DMS53 (cell line): ENCODE measurements at places on chromosomes 12 and 14.

DNA sequence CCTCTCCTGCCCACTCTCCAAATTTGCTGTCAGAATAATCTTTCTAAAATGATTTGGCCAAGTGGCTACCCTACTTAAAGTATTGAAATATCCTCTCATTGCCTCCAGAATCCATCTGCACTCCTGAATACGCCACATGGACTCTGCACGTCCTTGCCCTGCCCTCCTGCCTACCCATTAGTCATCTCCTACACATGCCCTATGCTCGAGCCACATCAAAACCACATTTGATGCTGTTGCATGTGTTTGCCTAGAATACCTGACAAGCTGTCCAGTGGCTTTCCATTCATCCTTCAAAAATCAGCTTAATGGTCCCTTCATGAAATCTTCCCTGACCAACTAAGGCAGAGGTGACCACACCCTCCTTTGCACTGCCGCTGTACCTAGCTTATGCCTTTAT is 17.0 kb downstream of the VCPKMT start:
- DNase-seq = no peak

- peak; percentile 67 for DNase-seq
Observed at GRCh38 chr14:47040550-47040949, 389.0 kb upstream of the RPL10L start.

- DNase-seq = no peak
Observed at GRCh38 chr14:47103771-47104170, 452.2 kb upstream of the RPL10L start.

DNA sequence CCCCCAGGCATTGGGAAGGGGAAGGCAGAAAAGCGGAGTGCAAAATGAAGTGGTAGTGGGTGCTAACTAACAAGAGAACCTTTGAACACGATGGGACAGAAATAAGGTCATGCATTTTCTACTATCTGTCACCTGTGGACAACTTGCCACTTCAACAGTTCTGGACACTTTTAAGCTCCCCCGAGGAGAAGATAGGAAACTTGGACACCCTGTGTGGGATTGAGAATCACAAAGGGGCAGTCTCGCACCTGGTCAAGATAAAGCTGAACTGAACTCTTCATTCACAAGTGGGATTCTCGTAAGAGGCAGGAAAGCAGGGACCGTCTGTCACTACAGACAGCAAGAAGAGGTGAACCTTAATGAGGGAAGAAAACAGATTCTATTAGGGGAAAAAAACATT is 51.6 kb downstream of the EIF2S3B start:
- DNase-seq = no peak

DNA sequence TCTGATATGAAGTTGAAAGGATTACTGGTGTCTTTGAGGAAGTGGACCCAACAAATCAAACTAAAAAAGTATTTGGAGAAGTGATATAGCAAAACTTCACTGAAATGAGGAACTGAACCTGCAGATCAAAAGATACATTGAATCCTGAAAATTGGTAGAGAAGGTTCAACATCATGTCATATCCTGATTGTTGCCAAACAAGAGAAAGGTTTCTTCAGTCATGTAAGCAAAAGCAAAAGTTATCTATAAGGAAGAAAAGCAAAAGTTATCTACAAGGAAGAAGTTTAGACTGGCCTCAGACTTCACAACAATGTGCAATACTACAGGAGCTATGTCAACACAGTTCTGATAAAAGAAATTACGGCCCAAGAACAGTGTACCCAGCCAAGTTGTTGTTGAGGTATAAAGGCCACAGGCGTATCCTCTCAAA is 142.7 kb downstream of the RAD51B start:
- DNase-seq = no peak

- no peak for DNase-seq
Observed at GRCh38 chr14:52059649-52060048, 9.2 kb downstream of the NID2 start.

DNA sequence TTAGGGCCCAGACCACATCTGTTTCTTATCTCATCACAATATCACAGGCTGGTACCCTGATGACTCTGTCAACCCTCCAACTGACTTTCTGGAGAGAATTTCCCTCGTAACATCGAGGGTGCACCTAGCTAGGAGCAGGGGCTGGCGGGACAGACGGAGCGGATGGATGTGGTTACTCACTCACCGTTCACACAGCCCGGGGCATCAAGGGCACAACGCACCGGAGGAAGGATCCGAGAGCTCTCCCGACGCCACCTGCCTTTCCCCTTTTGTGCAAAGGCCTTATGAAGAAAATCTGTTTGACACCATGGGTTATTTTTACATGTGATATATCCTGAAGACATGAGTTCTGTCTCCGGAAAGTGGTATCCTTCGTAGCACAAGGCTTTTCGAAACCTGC is 31.4 kb downstream of the SLC15A4 start:
- no peak for DNase-seq

GRCh38 chr12:132153501-132154340 is 9.5 kb downstream of the NOC4L start:
- DNase-seq = peak; percentile 89

DNA sequence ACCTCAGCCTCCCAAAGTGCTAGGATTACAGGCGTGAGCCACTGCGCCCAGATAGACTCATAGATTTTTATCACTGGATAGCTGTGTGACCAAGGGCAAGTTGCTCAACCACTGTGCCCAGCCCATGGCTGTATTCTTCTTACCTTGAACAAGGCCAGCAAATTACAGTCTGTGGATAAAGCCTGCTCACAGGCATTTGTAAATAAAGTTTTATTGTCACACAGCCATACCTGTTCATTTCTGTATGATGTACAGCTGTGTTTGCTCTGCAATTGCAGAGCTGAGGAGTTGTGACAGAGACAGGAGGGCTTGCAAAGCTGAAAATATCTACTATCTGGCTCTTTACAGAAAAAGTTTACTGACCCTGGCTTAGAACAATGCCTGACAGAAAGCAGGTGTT is 35.2 kb upstream of the LHX5 start:
- DNase-seq = peak; percentile 39

DNA sequence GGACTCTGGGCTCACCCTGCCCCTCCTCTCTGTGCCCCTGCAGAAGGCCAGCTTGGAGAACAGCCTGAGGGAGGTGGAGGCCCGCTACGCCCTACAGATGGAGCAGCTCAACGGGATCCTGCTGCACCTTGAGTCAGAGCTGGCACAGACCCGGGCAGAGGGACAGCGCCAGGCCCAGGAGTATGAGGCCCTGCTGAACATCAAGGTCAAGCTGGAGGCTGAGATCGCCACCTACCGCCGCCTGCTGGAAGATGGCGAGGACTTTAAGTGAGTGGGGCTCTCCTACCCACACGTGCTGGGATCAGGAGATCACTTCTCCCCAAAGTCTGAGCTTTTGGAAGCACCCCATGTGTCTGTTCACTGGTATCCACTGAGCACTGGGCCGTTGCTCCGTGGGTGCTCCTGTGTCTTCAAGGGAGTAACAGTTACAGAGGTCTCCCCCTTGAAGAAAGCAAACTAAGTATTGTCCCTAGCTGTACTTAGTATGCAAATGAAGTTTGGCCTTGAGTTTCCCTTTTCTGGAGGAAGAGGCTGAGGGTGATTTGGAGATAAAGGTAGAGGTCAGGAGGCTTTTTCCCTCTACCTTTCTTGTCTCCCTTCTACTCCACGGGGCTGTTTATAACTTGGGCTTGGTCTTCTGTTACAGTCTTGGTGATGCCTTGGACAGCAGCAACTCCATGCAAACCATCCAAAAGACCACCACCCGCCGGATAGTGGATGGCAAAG is 3.3 kb downstream of the KRT18 start:
- DNase-seq = peak; percentile 60

- DNase-seq = no peak
Observed at GRCh38 chr12:108727868-108728735, 3.2 kb downstream of the CORO1C start.

- DNase-seq = no peak
Observed at GRCh38 chr12:24045816-24046257, 96.4 kb upstream of the SOX5 start.

DNA sequence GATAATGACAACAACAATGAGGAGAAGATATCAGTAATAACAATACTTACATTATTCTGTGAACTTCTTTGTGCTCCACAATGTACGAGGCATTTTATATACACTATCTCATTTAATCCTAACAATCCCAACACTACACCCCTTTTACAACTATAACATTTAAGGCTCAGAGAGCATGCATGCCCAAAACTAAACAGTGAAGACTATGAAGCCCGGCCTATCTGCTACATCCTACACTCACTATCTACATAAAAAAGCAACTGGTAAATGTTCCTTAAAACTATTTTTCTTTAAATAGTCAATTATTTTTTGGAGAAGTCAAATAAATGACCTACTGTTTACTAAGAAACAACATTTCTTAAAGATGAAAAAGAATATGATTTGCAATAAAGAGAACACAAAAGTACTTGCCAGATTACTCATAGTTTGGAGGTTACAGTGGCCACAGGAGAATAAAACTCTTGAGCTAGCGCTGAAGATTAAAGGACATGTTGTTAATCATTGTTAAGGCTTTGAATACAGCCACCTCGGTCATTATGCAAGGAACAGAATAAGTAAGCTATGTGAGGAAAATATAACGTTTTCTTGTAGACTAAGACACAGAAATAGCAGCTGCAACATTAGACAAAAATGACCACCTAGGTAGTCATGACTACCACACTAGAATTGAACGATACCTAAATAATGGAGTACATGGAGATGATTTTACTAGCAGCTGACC is 56.7 kb downstream of the EPS8 start:
- DNase-seq = no peak

GRCh38 chr12:22900401-22900800 is 275.4 kb downstream of the ETNK1 start:
- DNase-seq = no peak

- DNase-seq = no peak
Observed at GRCh38 chr12:112750971-112751370, 40.6 kb upstream of the RPH3A start.

DNA sequence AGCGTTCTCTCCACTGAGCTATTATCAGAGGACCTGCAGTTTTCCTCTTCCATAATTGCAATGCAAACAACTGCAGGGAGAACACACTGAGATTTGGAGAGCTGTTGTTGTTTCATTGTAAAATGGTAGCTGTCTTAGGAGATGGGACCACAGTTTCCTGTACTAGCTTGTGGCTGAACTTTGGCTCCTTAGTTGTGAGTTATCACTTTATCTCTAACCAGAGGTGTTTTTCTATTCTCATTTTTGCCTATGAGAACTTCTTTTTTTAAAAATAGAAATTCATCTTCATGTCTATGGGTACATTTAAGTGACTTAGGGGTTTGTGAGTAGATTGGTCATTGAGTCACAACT is 216.5 kb downstream of the SLC38A4 start:
- DNase-seq = no peak

DNA sequence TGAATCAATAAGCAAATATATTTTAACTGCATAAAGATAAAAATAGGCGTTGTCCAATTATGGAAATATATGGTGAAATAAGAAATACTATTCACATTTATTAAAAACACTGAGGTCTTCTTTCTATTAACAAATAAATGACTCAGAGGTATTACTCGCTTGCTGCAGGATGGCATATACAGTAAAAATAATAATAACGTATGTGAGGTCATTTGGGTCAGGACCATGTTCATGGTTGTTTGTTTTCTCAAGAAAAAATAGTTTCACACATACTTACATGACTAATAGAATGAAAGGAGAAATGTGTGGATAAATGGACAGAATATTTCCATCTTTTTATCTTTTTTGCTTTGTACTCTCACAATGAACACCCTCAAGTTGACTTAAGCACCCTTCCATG is 46.5 kb upstream of the RTL1 start:
- no peak for DNase-seq

- DNase-seq = peak; percentile 35
Observed at GRCh38 chr12:12954878-12955625, 3.1 kb upstream of the GPRC5D start.

DNA sequence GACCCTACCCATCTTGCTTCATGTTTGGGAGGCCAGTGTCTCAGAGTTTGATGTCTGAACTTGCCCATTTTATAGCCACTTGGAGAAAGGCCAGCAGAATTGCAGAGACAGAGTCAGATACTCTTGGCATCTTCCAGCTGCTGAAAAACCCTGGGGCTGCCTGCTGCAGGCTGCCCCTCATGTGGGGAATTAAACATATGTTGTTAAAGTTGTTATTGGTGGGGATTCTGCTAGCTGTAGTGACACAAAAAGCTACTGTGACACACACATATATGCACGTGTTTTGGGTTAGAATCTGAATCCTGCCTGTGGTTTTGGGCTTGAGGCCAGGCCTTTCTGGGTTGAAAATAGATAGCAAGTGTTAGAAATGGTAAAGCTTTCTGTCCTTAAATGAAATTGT is 1288.4 kb downstream of the AACS start:
- DNase-seq = no peak
